ENCODE measurements at places on chromosomes 3 and 15. TPM values are rescaled to one million over a fixed set of nuclear protein-coding genes. Genes with fewer than 3 reads are reported as not detected.

GRCh38 chr3:18512007-18512406, 86.9 kb upstream of the SATB1 start:
- no peak overlapping the region for H3K27ac ChIP-seq
- H3K36me3 ChIP-seq, result no peaks in the 10 kb centered on the region
- H3K4me3 ChIP-seq, result no peak overlapping the region

GRCh38 chr3:39808467-39809180, 785 bp upstream of the MYRIP start:
- DNase-seq, result peak; percentile 61
- H3K4me3 ChIP-seq, result peak overlapping the region; percentile 66
- H3K27ac ChIP-seq, result no peak overlapping the region
- H3K27me3 ChIP-seq, result no peaks in the 10 kb centered on the region
- no peaks in the 10 kb centered on the region for H3K36me3 ChIP-seq
- peaks cover 12% of the 10 kb centered on the region for H3K4me1 ChIP-seq

The DGKG gene
- 26.3 TPM for total RNA-seq

DNA sequence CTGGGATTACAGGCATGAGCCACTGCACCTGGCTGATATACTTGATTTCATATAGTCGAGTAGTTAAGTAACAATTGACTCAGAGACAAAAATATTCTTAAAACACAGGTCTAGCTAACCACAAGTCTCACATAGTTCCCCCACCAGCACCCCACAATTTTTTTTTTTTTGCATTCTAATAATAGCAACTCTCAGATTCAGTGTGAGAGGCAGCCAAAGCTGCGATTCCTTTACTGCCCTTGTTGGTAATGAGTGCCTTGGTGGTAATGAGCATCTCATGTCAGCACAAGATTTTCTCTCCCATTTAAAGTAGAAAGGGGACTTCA, 72.5 kb downstream of the WWTR1 start:
- H3K36me3 ChIP-seq, result no peaks in the 10 kb centered on the region
- no peak for DNase-seq
- H3K27ac ChIP-seq, result no peak overlapping the region

- no peak for DNase-seq
- no peak overlapping the region for H3K4me3 ChIP-seq
- H3K36me3 ChIP-seq, result no peaks in the 10 kb centered on the region
- H3K4me1 ChIP-seq, result no peaks in the 10 kb centered on the region
- H3K27ac ChIP-seq, result no peak overlapping the region
These were observed 191.7 kb upstream of the GBE1 start for GRCh38 chr3:81953111-81953510.

Measured in stomach (tissue), 19 donors.